ENCODE measurements at places on chromosomes 5 and 9.

DNA sequence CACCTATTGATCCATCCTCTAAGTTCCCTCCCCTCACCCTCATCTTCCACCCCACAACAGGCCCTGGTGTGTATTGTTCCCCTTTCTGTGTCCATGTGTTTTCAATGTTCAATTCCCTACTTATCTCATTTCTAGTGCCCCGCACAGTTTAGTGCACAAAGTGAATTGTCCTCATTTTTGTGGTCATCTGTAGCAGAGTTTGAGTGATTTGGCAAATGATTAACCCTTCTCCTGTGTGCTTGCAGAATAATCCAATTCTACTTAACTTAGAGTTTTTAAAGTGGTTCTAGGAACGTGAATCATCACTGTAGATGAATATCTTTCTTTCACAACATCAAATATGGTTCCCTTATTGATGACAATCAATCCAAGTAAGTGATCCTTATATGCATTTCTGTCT is 6.3 kb upstream of the HAPLN1 start:
- DNase-seq: no peak

GRCh38 chr5:130992621-130993020 is 172.4 kb downstream of the HINT1 start:
- DNase-seq: no peak

DNA sequence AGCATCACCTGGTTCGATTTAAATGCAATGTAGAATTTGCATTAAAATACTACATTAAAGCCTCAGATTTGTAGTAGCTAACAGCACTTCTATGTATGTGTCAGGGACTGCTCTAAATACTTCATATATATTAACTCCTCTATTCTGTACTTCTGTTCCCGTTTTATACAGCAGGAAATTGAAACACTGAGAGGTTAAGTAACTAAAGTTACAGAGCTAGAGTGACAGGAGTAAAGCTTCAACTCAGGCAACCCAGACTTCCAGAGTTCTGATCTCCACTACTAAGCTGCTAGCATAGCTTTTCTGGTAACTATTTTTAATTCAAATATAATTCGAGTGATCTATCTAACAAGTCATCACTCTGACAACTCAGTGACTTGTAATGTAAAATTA is 619 bp upstream of the APC start:
- DNase-seq: no peak

DNA sequence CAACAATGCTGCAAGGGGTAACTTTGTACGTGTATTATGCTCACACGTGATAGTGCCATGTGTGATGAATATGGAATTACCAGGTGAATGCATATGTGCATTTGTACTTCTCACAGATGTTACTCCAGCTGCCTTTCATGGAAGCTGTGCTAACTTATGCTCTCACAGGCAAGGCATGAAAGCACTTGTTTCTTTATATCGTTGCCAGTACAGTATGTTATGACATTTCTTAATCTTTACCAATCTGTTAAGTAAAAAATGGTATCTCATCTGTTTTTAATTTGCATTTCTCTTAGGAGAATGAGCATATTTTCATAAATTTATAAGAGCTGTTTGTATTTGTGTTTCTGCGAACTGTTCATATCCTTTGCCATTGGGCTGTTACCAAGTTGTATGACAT is 311.8 kb upstream of the DMRT1 start:
- peak; percentile 61 for DNase-seq

DNA sequence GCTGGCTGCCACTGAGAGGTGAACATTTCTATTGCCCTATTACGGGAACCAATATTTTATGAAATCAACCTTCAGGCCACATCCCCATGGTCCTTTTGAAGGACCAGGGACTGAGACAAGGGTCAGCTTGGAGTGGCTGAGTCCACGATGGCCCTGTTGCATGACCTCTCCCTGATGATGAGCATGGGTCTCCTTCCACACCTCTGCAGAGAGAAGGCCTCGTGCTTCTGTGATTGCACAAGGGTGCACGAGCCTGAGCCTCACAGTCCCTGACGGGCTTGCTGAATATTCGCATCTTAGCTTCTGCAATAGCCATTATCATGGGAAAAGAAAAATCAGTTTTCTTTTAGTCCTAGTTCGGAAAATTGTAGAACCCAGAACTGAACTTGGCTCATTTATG is 255.0 kb upstream of the IRX2 start:
- DNase-seq: no peak

GRCh38 chr5:135425641-135426040 is 21.5 kb downstream of the DCANP1 start:
- DNase-seq: no peak

DNA sequence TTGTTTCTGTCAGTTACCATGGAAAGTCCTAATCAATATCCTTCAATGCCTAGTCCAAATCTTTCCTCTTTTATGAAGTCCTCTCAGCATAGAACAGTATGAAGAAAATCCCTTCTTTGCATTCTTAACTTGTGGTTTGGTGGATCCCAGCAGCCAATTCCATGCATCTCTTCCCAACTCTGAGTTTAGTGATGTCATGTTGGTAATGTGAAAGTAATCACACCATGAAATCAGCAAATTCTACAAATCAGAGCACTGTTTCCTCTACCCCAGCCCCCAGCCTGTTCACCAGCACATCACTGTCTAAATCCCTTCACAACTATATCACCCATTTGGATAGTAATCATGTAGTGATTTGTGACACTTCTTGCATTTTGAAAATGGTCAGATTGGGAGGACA is 4.7 kb upstream of the C1QTNF2 start:
- no peak for DNase-seq

- no peak for DNase-seq
Measured at GRCh38 chr9:38713426-38713825, 6.5 kb downstream of the FAM240B start.

GRCh38 chr5:97163360-97163764 is 19.7 kb downstream of the RIOK2 start:
- peak; percentile 11 for DNase-seq

DNA sequence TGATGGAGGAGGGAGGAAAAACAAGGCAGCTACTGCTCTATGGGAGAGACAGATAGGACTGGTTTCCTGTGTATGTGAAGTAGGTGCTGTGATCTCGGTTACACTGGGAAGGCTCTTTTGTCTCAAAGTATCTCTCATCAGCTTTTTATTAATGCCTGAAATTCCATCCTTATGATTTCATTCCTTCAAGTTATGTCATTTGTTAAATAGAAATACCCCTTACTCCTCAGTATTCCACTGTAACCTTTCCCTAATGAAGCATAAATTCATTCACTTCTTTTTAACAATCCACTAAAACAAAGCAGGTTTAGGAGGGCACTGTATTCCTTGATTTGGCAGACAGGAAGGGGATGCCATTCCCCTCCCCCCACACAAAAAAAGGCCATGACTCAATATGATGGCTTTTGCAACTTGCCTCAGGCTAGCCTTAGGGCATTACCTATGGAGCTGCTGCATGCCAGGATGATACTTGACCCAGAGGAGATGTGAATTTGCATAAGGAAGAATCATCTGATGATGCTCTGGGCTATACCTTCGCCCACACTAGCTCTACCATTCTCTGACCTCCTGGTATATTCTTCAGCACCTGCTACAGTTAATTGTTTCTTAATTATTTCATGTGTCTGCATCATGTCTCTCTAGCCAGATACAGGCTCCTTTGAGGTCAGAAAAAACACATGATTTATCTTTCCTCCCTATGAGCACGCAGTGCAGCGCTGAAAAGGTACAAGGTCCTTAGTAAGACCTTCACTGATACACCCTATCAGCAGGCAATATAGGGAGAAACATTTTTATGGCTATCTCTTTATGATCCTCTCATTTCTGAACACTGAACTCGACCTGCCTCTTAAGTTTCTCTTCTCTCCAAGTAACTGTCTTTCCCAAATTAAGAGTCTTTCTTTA is 26.3 kb downstream of the NR3C1 start:
- no peak for DNase-seq

DNA sequence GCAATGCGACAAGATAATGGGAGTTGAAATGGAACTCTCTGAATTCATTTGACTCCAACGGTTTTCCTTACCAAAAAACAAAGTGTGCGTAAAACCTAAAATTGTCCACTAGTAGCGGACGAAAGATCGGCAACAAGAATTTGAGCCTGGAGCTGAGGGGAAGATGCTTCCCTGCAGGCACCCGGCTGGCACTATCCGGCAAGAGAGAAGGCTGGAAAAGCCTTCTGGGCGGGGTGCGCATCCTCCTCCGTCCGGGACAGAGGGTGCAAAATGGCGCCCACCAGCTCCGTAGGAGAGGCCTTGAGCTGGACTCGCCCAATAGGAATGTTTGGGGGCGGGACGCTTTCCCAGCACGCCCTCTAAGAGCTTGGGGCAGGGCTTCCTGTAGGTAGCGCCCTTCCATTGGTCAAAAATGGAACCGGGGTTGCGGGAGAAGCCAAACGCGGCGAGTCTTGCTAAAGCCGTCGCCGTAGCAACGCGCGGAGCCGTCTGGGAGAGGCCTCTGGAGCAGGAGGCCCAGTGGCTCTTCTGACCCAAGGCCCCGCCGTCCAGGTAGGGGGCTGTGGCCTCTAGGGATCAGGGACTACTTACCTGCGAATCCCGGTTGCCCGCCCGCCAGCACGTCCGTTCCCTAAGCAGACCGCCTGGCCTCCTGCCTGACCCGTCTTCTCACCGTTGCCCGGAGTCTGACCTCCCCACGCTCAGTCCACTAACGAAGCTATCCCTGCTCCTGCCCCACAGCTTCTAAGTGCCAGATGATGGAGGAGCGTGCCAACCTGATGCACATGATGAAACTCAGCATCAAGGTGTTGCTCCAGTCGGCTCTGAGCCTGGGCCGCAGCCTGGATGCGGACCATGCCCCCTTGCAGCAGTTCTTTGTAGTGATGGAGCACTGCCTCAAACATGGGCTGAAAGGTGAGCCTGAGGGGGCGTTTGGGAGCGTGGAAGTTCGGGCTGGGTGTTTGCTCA is 9.2 kb downstream of the RUFY1 start:
- peak; percentile 94 for DNase-seq

- no peak for DNase-seq
Measured at GRCh38 chr5:56432321-56432720, 199.2 kb upstream of the ANKRD55 start.

- DNase-seq: peak; percentile 73
Measured at GRCh38 chr9:137672907-137673791, 54.3 kb downstream of the EHMT1 start.

- no peak for DNase-seq
Measured at GRCh38 chr9:69086769-69087168, 51.2 kb downstream of the FXN start.

- DNase-seq: no peak
Measured at GRCh38 chr9:19087106-19088000, 15.4 kb downstream of the HAUS6 start.

GRCh38 chr5:171418316-171418981 is 998 bp upstream of the FGF18 start:
- peak; percentile 19 for DNase-seq

DNA sequence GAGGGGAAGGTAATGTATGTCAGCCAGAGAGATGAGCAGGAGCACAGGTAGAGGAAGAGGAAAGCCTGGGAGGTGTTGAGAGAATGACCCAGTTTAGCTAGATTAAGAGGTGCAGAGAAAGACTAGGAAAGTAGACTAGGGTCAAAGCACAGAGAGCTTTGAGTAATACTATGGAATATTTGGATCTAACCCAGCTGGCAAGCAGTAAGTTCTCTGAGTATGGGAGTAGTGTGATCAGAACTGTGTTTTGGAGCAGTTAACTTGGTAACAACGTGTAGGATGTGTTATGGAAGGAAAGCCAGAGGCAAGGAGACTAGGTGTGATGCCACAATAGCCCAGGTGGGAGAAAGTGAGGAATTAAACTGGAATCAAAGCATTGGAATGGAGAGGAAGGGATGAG is 84.9 kb upstream of the PTGER4 start:
- DNase-seq: no peak

DNA sequence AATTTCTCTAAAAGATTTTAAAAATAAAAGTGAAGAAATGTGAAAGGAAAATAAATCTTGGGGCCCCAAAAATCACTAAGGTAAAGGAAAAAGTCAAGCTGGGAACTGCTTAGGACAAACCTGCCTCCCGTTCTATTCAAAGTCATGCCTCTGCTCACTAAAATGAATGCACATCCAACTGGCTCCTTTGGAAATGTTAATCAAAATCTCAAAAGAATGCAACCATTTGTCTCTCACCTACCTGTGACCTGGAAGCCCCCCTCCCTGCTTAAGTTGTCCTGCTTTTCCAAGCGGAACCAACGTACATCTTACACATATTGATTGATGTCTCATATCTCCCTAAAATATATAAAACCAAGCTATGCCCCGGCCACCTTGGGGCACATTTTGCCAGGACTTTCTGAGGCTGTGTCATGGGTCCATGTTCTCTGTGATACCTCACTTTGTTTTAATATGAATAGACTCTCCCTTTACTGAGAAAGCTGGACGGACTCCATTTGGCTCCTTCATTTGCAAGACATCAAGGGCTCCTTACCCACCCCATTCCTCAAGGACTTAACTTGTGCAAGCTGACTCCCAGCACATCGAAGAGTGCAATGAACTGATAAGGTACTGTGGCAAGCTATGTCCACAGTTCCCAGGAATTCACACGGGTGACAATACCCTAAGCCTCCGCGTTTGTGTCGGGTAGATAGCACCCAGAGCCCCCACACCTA is 164.3 kb downstream of the SMC2 start:
- no peak for DNase-seq

GRCh38 chr5:56161439-56161823 is 71.7 kb downstream of the ANKRD55 start:
- DNase-seq: no peak

- peak; percentile 7 for DNase-seq
Measured at GRCh38 chr5:138753794-138754698, 821 bp downstream of the CTNNA1 start.

DNA sequence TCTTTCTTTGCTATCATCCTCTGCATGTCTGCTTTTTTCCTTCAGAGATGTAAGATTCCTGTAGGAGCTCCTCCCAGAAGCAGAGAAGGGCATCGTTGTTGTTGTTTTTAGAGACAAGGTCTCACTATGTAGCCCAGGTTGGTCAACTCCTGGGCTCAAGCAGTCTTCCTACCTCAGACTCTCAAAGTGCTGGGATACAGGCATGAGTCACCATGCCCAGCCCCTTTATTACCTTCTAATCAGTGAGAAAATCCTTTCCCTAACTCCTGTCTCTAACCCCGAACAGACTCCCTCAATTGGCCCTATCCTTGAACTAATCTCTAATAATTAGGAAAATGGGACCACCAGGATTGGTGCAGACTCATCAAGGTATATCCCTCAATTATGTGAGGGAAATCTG is 64.4 kb downstream of the GALNT10 start:
- no peak for DNase-seq

DNA sequence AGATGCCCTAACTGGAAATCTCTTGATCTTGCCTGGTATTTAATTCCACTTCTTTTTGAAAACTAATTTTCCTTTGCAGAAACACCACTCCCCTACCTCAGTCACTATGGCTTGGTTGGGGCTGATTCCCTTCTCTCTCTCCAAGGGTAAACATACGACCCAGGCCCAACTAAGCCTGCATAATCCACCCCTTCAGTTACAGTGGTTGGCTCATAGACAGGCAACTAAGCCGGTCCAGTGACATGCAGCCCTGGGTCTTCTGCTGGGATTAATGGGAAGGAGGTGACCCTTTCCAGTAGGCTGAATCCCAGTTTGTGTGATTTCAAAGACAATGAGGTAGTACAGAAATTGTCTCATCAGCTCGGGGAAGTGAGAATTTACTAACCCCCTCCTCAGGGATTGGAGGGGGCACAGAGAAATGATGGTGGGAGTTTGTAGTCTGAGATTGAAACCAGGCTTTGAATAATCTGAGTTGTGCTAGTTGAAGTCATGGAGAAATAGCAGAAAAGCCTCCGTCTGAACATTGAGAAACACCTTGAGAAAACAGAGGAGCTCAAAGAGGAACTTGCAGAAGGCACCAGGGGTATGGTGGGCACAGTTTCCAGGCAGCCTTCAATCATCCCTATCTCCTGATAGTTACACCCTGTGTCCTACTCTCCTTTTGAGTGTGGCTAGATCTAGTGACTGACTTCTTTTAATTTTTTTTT is 148.9 kb downstream of the GCNT1 start:
- DNase-seq: no peak

Data from NCI-H1694 treated with DMSO at 0.1 percent for 48 hours (cell line).